ENCODE measurements at places on chromosomes 3 and 15.

- no peak for DNase-seq
Observed at GRCh38 chr15:75867449-75867848, 24.2 kb downstream of the UBE2Q2 start.

- DNase-seq: no peak
Observed at GRCh38 chr15:78104566-78105475, 12.5 kb downstream of the SH2D7 start.

- DNase-seq: no peak
Observed at GRCh38 chr3:165918657-165918979, 81.4 kb upstream of the BCHE start.

GRCh38 chr3:5473471-5473870 lies 286.0 kb downstream of the EDEM1 start:
- DNase-seq: no peak

- DNase-seq: no peak
Observed at GRCh38 chr15:45391746-45392583, 13.6 kb upstream of the GATM start.

GRCh38 chr3:122421101-122421500 lies 5.2 kb upstream of the WDR5B start:
- DNase-seq: no peak

DNA sequence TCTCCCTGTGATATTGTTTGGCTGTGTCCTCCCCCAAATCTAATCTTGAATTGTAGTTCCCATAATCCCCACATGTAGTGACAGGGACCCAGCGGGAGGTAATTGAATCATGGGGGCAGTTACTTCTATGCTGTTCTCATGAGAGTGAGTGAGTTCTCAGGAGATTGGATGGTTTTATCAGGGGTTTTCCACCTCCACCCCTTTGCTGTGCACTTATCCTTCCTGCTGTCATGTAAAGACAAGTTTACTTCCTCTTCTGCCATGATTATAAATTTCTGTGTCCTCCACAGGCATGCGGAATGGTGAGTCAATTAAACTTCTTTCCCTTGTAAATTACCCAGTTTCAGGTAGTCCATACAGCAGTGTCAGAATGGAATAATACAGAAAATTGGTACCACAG lies 24.7 kb downstream of the TUSC7 start:
- no peak for DNase-seq

- no peak for DNase-seq
Observed at GRCh38 chr3:58013099-58013498, 4.9 kb downstream of the FLNB start.

DNA sequence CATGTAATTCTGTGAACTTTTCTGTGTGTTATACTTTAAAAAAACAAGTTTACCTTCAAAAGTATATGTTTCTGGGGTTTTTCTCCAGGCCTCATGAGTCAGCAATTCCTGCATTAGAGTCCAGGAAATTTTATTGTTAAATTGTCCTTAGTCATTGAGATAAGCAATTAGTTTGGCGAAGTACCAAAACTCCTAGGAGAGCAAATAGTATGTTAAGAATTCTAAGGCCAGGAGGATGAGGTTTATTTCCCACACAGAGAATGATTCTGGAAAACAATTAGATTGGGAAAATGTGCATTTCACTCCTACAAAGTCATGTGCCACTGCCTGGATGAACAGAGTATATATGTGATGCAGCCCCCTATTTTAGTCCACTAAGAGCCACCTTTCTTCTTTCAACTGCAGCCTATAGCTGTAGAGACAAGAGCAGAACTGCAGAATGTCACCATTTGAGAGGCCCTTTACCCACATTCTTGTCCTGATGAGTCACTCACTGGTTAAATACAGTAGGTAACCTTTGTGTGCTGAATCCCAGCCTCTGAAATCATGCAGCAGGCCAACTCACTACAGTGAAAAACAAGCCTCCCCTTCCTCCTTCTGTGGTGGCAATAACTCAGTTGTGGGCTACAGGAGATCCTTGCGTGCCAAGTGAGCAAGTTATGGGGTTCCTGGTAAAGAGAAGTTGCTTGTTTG lies 452.8 kb upstream of the THBS1 start:
- no peak for DNase-seq

DNA sequence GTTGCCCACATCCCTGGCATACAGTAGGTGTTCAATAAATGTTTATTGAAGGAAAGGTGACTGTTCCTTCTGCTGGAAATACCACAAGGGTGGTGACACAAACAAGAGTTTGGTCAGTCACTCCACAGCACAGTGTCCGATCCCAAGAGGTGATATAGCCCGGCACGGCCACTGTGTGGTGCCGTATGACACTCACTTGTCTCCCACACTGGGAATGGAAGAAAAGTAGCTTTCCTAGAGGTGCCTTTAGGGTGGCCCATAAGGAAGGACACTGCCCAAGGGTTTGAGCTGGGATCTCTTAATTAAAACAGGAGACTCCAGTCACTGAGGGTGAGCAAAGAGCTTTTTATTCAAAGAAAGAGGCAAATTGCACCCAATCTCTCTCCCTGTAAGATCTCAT lies 40.5 kb downstream of the TGM4 start:
- no peak for DNase-seq

DNA sequence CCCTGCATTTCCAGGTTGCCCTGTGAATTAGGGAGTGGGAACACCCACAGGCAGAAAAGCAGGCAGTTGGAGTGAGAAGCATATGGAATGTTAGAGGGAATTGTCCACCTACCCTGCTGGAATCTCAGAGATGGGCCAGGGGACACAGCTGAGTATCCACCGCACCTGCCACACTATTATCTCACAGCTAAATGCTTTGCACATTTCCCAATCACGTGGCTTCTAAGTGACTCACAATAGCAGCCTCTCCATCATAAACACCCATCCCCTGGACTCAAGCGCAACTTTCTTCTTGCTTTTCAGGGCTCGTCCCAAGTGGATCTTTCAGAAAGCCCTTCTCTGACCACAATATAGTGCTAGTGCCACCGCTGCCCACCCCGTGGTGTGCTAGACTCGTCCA lies 389.0 kb upstream of the LMCD1 start:
- DNase-seq: no peak

DNA sequence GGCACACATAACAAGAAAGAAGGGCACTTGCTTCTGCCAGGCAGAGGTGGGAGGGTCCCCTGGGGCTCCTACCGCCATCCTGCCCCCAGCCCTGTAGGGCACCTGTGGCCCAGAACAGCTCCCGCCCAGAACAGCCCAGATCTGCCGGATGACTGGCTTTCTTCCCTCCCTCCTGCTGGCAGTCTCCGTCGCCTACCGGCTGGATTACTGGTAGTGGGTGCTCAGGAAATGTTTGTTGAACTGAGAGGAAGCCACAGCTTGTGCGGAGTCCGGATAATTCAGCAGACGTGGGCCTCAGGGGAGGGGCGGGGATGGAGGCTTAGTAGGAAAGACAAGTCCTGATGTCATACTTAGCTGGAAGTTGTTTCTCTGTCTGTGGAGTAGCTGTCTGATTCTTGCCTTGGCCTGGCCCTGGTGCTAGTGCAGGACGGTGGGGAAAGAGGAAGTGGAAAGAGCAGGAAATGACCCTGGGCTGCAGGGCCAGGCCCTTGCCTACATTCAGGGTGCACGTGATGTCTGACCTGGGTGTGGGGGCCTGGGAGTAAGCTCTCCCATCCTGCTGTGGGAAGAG lies 6.7 kb downstream of the CCDC9B start:
- no peak for DNase-seq

GRCh38 chr15:78618064-78618463 lies 2.7 kb downstream of the CHRNA3 start:
- DNase-seq: no peak

DNA sequence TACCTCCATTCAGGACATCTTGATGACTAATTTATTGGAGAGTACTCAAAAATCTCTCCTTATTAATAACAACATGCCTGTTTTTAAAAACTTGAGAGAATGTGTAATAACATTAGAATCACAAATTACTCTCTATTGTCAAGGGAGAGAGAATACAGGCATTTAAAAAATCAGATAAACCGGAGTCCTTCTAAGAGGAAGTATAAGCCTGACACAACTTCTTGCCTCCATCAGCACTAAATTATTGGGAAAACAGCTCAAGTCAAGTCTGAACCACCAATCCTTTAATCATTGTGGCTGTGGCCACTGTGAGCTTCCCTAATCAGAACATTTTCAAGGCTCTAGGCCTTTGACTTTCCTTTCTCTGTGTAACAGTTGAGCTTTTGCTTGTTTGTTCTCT lies 38.0 kb downstream of the SSR3 start:
- no peak for DNase-seq

DNA sequence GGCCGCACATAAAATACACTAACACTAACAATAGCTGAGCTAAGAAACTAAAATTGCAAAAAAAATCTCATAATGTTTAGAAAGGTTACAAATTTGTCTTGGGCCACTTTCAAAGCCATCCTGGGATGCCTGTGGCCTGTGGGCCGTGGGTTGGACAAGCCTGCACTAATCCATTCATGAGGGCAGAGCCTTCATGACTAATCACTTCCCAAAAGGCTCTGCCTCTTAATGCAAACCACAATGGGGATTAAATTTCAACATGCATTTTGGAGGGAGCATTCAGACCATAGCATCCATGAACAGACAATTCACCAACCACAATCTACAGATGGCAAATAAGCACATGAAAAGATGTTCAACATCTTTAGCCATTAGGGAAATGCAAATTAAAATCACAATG lies 128.2 kb downstream of the SUCLG2 start:
- DNase-seq: no peak

GRCh38 chr3:71447197-71447596 lies 136.3 kb downstream of the FOXP1 start:
- DNase-seq: no peak

DNA sequence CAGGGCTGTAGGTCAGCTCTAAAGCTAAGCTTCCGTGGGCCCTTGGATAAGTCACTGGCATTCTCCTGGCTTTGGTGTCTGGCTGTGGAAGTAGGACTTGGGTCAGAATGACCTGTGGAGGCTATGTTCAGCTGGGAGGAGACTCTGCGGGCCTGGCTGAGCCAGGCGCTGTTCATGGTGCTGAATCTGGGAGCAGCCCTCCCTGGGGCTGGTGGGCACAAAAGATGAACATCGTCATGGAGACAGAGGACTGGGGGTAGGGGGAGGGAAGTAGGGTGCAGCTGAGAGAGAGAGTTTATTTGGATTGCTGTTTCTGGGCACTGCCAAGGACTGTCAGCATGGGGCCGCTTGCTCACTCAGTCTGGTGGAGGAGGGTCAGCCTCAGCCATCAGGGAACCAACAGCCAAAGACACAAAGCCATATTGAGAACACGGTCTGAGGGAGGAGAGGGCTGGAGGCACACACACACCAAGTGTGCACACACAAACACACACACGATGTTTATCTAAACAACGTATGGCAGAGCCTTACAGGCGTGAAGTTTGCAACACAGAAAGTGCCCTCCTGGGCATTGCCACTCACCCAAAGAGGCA lies 120.7 kb upstream of the LINGO1 start:
- DNase-seq: no peak

GRCh38 chr3:124896824-124897526 lies 9.8 kb upstream of the ITGB5 start:
- no peak for DNase-seq

GRCh38 chr3:126111566-126112475 lies 27.9 kb upstream of the SLC41A3 start:
- no peak for DNase-seq

GRCh38 chr3:4711680-4711992 lies 218.5 kb downstream of the ITPR1 start:
- DNase-seq: no peak

GRCh38 chr3:149532489-149533180 lies 58.1 kb downstream of the TM4SF4 start:
- no peak for DNase-seq

GRCh38 chr3:196662033-196662432 lies 22.5 kb downstream of the NRROS start:
- DNase-seq: no peak

- DNase-seq: no peak
Observed at GRCh38 chr3:136792556-136793330, 26.2 kb upstream of the SLC35G2 start.

GRCh38 chr15:91940496-91941381 lies 87.2 kb downstream of the SLCO3A1 start:
- no peak for DNase-seq

DNA sequence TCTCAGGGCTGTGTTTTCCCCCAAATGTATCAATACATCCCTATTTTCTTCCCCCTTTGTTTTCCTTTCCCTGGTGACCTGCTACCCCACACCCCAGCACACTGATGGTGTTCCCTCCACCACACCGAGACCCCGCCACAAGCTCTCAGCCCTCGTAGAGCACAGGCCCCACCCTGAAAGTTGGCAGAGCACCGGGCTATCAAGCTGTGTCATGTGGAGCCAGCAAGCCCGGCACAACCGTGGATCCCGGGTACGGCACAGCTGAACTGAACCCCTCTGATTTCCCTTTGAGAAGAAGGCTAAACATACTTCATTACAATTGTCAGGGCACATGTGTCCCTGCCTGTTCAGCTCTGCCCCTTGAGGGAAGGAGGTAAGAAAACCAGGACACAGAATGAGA lies 69.9 kb downstream of the LRIG1 start:
- DNase-seq: no peak

DNA sequence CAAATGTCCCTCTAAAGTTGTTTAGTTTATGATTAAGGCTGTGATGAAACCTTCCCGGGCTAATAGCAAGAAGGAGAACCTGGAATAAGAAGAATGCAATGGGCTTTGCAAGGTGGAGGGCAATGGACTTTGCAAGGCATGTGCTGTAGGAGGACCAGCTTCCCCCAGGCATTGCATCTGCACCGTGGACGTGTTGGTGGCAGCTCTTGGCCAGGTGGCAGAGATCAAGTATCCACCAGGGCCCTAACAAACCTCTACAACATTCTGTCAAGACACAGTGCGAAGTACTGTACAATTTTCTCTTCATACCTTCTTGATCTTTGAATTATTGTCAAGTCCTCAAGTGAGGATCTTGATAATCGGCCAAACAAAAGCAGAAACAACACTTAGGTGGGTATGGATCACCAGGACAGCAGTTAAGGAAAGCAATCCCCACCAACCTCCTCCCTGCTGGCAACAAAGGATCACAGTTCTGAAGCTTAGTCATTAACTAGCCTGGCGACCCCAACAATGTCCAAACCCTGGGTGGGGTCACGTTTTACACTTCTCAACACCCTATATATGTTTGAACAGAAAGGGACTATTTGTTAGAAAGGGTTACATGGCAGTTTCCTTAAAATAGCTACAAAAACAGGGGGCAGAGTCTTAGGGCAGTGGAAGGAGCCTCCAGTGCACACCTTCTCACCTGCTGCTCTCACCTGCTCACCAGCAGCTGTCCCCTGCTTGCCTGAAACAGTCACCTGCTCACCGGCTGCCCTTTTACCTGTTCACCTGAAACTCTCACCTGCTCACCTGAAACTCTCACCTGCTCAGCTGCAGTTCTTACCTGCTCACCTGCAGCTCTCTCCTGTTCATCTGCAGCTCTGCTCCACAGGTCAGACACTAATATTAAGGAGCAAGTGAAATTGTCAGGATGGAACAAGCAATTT lies 137.9 kb upstream of the LIPC start:
- DNase-seq: no peak

GRCh38 chr3:13879102-13879945 lies 547 bp downstream of the WNT7A start:
- DNase-seq: no peak

DNA sequence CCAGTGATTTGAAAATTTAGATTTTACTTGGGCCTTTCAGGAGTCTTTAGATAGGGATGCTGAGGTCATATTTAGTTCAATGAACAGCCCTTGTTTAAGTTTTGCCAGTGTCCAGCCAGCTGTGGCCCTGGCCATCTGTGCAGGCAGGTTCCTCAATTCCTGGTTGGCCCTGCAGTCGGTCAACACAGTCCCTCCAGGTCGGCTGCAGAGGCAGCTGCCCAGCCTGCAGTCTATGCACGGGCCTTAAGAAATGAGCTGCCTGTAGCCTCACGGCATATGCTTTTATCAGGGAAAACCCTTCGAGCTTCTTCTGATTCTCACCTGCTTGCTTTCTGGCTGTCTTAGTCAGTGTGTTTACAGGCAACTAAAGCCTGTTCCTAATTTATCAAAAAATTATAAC lies 199.2 kb upstream of the TPM1 start:
- DNase-seq: no peak
